ENCODE measurements at places on chromosomes 5 and 9. TPM values are rescaled to one million over a fixed set of nuclear protein-coding genes. Genes with fewer than 3 reads are reported as not detected.

MYOT gene
- total RNA-seq, result not detected

CDC25C gene
- 0.47 TPM for total RNA-seq

SPINK5 gene
- 2.1 TPM for total RNA-seq

ARSI gene
- 3.5 TPM for total RNA-seq

TSLP gene
- total RNA-seq, result 1.3 TPM

PCDHGA11 gene
- 3.2 TPM for total RNA-seq

FBXW11 gene
- 52.8 TPM for total RNA-seq

LCN1 gene
- total RNA-seq, result not detected

STPG3 gene
- total RNA-seq, result 0.38 TPM

HRCT1 gene
- total RNA-seq, result 8.7 TPM

PLAC8L1 gene
- not detected for total RNA-seq

PCSK5 gene
- total RNA-seq, result 18.1 TPM

- no peak for DNase-seq
- no peak overlapping the region for H3K27ac ChIP-seq
- no peaks in the 10 kb centered on the region for H3K27me3 ChIP-seq
- no peak overlapping the region for H3K4me3 ChIP-seq
Measured at GRCh38 chr9:81317939-81318338, 371.4 kb downstream of the TLE1 start.

DNA sequence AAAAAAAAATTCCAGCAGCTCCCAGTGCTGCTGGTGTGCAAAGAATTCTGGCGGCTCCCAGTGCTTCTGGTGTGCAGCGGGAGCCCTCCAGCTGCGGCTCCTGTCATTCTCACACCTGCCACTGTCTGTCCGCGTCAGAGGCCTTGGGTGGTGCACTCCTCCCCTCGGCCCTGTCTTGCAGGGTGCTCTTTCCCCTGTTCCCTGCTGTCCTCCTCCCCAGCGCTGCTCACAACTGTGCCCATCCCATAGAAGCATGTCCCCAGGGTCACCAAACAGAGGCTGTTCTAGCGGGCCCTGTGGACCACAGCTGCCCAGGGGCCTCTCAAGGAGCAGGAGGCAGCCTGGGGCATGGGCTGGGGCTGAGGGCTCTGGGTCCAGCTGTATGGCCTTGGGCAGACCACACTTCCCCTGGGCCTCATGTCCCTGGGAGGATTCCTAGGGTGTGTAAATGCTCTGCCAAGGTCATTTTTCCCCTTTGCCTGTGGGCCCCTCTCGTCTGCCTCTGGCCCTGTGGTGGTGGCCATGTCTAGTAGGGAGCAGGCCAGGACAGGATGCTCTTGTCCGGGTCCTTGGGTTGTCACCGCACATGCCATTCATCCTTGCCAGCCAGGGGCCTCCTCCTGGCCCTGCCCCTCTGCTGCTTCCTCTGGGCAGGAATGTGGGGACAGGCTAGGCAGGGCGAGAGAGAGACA, 68.2 kb downstream of the PHF2 start:
- no peak overlapping the region for H3K27ac ChIP-seq
- H3K36me3 ChIP-seq, result peaks cover 70% of the 10 kb centered on the region
- H3K27me3 ChIP-seq, result no peaks in the 10 kb centered on the region
- H3K4me3 ChIP-seq, result no peak overlapping the region
- DNase-seq, result no peak

- H3K36me3 ChIP-seq, result no peaks in the 10 kb centered on the region
- no peaks in the 10 kb centered on the region for H3K4me1 ChIP-seq
- no peak overlapping the region for H3K27ac ChIP-seq
- H3K4me3 ChIP-seq, result no peak overlapping the region
- H3K27me3 ChIP-seq, result no peaks in the 10 kb centered on the region
Measured at GRCh38 chr9:13845460-13845859, 468.5 kb downstream of the NFIB start.

- no peak overlapping the region for H3K4me3 ChIP-seq
- no peaks in the 10 kb centered on the region for H3K36me3 ChIP-seq
- H3K27me3 ChIP-seq, result peaks cover 7% of the 10 kb centered on the region
- H3K27ac ChIP-seq, result no peak overlapping the region
- DNase-seq, result no peak
Measured at GRCh38 chr9:36937951-36938350, 96.1 kb downstream of the PAX5 start.

- H3K27ac ChIP-seq, result peak overlapping the region; percentile 2
- no peaks in the 10 kb centered on the region for H3K36me3 ChIP-seq
- DNase-seq, result no peak
- no peaks in the 10 kb centered on the region for H3K27me3 ChIP-seq
- no peak overlapping the region for H3K4me3 ChIP-seq
- peaks cover 24% of the 10 kb centered on the region for H3K4me1 ChIP-seq
Measured at GRCh38 chr5:149161026-149161687, 19.9 kb downstream of the ABLIM3 start.

DNA sequence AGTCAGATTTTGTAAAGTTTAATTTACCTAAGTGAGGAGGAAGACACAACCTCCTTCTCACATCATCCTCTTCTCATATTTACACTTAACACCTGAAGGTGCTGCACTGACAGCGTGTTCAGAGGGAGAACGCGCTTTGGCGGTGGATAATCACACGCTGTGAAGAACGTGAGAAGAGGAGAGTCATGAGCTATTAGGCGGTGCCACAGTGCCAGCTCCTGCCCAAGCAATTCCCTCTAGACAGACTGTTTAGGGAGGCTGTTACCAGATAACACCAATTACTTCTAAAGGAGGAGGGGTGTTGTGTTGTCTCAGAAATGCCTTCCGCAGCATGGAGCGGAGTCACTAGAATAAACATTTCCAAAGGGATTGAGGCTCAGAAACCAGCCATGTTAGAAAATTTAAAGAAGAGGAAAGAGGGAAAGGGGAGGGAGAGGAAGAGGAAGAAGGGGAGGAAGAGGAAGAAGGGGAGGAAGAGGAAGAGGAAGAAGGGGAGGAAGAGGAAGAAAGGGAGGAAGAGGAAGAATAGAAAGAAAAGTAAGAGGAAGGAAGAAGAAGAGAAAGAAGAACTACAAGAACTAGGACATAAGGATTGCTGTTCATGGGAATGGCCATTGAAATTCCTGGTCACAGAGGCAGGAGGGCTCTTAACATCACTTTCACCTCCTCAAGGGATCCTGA, 37.3 kb upstream of the WWC1 start:
- H3K4me1 ChIP-seq, result no peaks in the 10 kb centered on the region
- H3K27ac ChIP-seq, result no peak overlapping the region
- H3K4me3 ChIP-seq, result no peak overlapping the region
- H3K36me3 ChIP-seq, result no peaks in the 10 kb centered on the region

DNA sequence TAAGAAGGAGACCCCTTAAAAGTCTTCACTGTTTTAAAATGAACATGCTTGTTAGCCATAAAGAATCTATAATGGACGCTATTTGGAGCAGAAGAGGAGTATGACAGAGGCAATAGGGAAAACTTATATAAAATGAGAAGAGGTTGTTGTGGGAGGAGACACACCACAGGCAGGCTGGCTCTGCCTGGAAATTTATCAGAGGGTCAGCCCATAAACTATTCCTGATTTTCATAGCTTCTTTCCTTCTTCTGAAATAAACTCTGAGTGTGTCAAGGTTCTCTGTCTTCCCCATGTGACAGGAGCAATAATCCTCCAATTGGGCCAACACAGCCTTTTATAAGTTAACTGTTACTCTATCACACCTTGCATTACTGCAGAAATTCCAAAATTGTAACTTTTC, 19.6 kb upstream of the RUSC2 start:
- no peaks in the 10 kb centered on the region for H3K36me3 ChIP-seq
- H3K4me3 ChIP-seq, result no peak overlapping the region
- no peaks in the 10 kb centered on the region for H3K4me1 ChIP-seq
- no peak overlapping the region for H3K27ac ChIP-seq

DNA sequence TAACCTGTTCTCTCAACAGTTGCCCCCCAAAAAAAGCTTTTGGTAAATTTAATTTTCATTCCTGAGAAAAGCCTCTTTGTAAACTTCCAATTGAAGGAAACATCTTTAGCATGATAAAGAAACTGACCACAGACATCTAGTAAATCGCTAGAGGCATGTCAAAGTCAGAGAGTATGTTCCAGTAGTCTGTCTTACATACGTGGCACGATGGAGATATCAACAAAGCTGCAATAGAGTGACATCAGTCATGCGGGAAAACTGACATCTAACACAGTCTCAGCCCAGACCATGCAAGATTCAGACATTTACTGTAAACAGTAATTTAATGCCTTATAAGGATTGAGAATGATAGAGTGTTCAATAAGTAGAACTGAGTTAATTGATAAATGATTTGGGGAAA, 45.1 kb downstream of the GARNL3 start:
- no peak overlapping the region for H3K4me3 ChIP-seq
- peaks cover 31% of the 10 kb centered on the region for H3K4me1 ChIP-seq
- no peaks in the 10 kb centered on the region for H3K36me3 ChIP-seq
- no peak for DNase-seq
- H3K27me3 ChIP-seq, result no peaks in the 10 kb centered on the region

GRCh38 chr5:76468635-76469425, 65.7 kb downstream of the IQGAP2 start:
- no peak overlapping the region for H3K4me3 ChIP-seq
- H3K27me3 ChIP-seq, result no peaks in the 10 kb centered on the region
- no peak overlapping the region for H3K27ac ChIP-seq
- no peaks in the 10 kb centered on the region for H3K36me3 ChIP-seq
- DNase-seq, result no peak

DNA sequence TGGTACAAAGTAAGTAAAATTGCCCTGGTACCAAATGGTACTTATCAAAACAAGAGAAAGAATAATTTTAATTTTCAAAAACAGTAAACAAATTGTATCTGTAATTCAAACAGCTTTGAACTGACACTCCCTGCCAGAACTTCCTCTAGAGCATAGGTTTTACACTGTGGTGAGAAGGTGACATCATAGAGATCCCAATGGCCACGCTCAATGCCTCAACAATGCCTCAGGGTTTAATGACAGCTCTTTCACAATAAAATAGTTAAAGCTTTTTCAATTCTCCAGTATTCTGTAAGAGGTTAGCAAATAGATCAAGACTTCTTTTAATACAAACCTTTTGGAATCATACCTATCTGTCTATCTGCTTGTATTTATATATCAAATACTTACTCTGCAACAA, 437.1 kb downstream of the PRR16 start:
- H3K27me3 ChIP-seq, result no peaks in the 10 kb centered on the region
- H3K4me1 ChIP-seq, result no peaks in the 10 kb centered on the region
- H3K36me3 ChIP-seq, result no peaks in the 10 kb centered on the region
- DNase-seq, result no peak
- no peak overlapping the region for H3K27ac ChIP-seq

DNA sequence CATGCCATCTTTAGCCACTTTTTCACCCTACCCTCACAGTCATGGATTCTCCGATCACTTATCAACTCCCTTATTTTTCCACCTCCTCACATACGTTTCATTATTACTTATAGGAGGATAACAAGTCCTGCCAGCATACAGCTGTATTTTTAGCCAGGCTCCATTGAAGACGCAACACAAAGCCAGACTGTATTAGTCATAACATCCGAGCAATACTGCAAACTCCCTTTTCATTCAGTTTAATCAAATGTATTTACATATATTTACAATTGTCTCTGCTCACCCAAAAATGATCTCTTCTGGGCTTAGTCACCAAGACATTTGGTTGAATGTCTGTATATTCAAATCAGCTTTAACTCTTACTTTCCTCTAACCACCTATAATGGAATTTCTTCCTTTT, 126.4 kb upstream of the PRLR start:
- H3K36me3 ChIP-seq, result no peaks in the 10 kb centered on the region
- no peaks in the 10 kb centered on the region for H3K4me1 ChIP-seq
- no peak for DNase-seq
- H3K27me3 ChIP-seq, result no peaks in the 10 kb centered on the region
- no peak overlapping the region for H3K27ac ChIP-seq

GRCh38 chr5:138096363-138096762, 12.5 kb downstream of the WNT8A start:
- H3K27ac ChIP-seq, result no peak overlapping the region
- H3K36me3 ChIP-seq, result no peaks in the 10 kb centered on the region
- H3K4me3 ChIP-seq, result no peak overlapping the region
- no peaks in the 10 kb centered on the region for H3K4me1 ChIP-seq

GRCh38 chr5:134409321-134409720, 2.4 kb downstream of the CDKN2AIPNL start:
- no peak overlapping the region for H3K4me3 ChIP-seq
- H3K27me3 ChIP-seq, result no peaks in the 10 kb centered on the region
- no peak for DNase-seq

DNA sequence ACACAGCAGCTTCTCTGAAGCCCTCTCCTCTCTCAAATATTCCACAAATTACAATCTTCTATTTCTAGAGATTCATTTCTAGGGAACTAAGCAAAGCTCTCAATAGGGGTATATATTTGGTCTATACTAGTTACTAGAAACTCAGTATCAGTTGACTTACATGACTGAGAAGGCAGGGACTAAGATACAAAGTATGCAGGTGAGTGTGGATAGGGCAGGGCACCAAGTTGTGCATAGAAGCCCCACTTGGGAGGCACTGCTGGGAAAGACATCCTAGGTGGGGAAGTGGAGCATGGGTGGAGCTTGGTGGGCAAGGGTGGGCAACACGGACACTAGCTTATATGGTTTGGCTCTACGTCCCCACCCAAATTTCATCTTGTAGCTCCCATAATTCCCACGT, 148.1 kb upstream of the RASA1 start:
- no peak for DNase-seq
- no peak overlapping the region for H3K27ac ChIP-seq
- no peaks in the 10 kb centered on the region for H3K36me3 ChIP-seq
- H3K4me3 ChIP-seq, result no peak overlapping the region
- no peaks in the 10 kb centered on the region for H3K27me3 ChIP-seq

GRCh38 chr5:177109810-177110209, 23.1 kb downstream of the FGFR4 start:
- H3K27ac ChIP-seq, result no peak overlapping the region
- no peak overlapping the region for H3K4me3 ChIP-seq
- no peaks in the 10 kb centered on the region for H3K36me3 ChIP-seq
- H3K27me3 ChIP-seq, result no peaks in the 10 kb centered on the region
- H3K4me1 ChIP-seq, result peaks cover 8% of the 10 kb centered on the region

DNA sequence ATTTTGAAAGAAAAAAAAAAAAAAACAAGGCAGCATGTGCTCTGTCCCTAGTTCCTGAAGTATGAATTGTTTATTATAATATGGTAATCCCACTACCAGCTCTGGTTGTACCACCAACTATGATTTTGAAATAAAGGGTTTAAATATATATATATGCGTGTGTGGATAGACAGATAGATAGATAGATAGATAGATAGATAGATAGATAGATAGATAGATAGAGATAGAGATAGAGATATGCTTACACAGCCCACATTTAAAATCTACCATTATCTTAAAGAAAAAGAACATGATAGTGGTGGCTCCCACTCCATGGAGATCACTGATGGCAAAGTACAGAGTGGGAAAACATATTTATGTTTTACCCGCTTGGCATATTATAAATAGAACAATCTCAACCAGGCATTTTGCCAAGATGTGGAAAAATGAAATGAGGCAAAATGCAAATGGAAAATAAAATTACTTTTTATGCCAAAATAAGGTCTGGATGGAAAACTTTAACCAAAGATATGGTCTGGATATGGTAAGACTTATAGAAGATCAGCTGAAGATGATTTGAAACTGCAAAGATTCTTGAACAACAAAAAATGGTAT, 170.0 kb downstream of the ARL15 start:
- no peak overlapping the region for H3K4me3 ChIP-seq
- H3K27ac ChIP-seq, result no peak overlapping the region

Data from lower lobe of right lung (tissue), 2 donors.